ENCODE measurements at places on chromosomes 13 and 19.

DNA sequence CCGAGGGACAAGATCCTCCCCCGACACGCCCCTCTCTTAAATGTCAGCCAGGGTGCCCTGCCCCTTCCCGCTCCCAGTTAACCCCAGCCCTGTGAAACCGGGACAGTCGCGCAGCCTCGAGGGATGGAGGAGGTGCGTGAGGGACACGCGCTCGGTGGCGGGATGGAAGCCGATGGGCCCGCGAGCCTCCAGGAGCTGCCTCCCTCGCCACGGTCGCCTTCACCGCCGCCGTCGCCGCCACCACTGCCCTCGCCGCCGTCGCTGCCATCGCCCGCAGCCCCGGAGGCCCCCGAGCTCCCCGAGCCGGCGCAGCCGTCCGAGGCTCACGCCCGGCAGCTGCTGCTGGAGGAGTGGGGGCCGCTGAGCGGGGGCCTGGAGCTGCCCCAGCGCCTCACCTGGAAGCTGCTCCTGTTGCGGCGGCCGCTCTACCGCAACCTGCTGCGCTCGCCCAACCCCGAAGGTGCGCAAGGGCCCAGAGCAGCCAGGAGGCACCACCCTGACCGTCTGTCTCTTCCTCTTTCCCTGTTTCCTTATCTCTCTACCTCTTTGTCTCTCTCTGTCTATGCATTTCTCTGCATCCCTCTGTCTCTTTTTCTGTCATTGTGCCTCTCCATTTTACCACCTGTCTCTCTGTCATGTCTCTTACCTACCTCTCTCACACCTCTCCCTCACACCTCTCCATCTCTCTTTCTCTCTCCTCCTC lies at the start of gene NCCRP1:
Gene NCCRP1 (plus strand): TSS at position 105 of the 703 bp plus-strand sequence. CDS start 19 bp downstream, at position 124.
- no peak for DNase-seq

DNA sequence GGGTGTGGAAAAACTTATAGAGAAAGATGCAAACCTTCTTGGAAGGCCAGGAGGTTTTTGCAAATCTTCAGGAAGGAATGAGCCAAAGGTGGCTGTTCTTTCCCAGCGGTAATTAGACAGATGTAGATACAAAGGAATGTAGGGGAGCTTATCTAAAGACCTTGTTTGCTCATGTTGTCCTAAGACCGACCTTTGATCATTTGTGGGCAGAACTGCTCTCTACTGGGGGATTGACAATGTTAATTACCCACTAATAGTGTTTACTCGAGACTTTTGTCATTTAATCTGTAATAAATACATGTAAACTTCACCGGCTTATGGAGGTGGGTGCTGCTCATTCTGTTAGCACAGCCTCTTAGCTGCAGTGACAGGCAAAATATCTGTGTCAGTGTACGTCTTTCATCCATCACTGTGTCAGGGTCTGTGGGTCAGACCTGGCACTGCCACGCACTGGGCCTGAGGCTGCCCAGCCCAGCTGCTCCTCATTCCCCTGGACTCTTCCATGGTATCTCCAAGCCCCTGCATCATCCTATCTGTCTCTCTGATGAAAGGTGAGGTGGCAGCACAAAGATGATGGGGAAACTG lies 68.3 kb downstream of the ZNF431 start:
- no peak for DNase-seq

DNA sequence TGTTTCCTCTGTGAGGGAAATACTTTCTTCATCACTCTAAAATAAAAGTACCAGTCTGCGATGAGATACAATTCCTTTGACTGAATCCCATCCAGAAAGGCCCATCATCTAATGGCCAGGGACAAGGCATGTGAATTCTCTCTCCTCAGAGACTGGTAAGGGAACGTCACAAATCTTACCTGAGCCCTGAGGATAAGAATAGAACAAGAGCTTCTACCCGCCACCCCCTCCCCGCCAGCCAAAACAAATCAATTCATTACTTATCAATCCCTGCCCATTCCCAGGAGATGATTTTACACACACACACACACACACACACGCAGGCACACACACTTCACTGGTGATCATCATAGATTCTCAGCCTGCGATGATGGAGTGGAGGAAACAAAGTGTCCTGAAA lies 198.7 kb downstream of the DNAJC15 start:
- no peak for DNase-seq

- peak; percentile 71 for DNase-seq
Observed at GRCh38 chr13:24605923-24606372, 74.3 kb upstream of the ATP12A start.

DNA sequence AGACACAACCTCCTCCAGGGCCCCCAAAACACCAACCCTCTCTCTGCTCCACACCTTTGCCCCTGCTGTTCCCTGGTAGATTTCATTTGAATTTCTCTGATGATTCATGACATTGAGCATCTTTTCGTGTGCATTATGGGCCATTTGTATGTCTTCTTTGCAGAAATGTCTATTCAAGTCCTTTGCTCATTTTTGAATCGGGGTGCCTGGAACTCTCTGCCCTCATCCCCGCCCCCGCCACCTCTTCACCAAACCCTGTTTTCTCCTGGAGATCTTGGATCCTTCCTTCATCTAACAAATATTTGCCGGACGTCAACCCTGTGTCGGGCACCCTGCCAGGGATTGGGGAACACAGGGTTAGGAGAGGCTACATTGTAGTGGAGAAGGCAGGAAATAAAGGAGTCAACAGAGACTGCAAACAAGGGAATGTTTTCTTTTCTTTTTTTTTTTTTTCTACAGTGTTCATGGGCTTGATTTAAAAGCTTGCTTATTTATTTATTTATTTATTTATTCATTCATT lies 25.5 kb upstream of the SLC1A5 start:
- DNase-seq, result peak; percentile 14

DNA sequence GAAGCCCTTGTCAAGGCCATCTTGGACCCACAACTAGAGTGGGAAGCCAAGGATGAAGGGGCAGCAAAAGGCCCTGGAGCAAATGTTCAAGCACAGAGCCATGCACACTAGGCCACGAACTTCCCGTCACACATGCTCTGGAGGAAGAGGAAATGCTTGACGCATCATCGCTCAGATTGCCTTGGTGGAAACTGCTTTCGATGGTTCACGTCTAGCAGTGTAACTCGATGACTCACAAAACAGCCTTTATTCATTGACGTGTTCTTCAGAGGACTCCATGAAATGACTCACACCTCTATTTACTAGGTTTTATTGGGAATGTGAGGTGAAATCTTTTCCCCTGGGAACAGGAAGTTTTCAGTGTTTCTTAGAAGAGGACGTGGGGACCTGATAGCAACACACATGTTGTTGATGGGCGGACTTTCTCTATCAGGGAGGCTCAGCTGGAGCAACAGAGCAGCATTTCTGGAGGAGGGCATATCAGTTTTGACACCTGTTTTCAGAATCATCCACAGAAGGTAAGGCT lies 79.8 kb upstream of the FLT1 start:
- peak; percentile 97 for DNase-seq

DNA sequence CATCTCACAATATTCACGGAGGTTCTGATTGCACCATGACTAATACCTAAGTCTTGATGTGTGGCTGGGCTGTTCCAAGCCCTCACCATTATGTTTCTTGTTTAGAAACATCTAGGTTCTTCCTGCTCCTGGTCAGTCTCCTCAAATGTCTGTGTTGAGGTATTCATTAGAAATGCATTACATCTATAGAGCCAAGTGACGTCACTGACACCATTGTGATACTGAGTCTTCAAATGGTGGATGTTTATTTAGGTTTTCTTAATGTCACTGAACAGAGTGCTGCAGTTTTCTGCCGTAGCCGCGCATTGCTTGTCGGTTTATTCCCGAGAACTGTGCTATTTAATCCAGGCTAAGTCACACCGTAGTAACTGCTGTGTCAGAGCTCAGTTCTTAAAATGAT lies 142.4 kb upstream of the SPACA7 start:
- DNase-seq, result no peak

DNA sequence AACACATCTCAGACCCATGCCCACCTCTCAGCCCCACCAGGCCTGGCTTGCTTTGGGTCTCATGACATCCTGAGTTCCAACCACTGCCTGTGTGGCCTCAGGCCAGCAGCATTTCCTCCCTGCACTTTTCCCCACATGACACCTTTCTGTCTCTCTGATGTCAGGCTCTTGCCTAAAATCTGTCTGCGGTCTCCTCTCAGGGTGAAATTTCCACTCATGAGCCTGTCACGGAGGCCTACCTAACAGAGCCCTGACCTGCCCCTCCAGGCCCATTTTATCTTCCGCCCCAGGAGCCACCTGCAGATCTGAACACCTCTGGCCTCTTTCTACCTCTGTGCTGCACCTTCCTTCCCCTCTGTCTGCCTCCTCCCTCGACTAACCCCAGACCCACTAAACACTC lies 93.5 kb downstream of the ZDHHC20 start:
- no peak for DNase-seq

DNA sequence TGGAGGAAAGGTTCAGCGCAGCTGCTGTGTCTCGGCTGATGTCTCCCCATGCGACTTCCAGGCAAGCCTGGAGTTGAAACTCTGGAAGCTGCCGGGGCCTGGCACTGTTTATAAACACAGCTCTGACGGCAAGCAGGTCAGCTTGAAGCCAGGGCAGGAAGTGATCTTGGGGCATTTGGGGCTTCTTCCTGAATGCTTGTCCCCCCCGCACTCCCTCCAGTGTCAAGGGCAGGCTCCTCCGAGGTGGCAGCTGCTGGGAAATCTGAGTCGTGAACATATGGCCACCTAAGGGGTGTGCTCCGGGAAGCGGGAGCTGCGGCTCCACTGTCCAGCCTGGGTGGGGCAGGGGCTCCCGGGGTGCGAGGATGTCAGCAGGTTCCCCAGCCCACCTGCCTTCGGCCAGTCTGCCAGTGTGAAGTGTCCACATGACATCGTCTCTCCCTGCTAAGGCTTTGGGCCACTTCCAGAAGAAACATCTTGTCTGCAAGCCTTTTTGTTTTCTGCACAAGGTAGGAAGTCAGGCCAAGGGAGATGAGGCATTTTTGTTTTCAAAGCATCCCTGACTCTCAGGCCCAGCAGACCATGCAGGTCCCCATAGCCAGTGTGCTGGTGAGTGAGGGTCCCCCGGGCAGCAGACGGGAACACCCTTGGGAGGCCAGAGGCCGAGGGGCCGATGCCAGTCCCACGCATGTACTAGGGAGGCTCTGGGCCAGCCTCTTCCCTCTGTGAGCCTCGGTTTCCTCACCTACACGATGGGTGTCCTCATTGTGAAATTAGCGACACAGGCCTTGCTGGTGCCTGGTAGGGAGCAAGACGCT lies 2.7 kb downstream of the PIAS4 start:
- DNase-seq, result no peak

GRCh38 chr13:65090186-65090585 lies 2139.9 kb downstream of the PCDH9 start:
- no peak for DNase-seq

DNA sequence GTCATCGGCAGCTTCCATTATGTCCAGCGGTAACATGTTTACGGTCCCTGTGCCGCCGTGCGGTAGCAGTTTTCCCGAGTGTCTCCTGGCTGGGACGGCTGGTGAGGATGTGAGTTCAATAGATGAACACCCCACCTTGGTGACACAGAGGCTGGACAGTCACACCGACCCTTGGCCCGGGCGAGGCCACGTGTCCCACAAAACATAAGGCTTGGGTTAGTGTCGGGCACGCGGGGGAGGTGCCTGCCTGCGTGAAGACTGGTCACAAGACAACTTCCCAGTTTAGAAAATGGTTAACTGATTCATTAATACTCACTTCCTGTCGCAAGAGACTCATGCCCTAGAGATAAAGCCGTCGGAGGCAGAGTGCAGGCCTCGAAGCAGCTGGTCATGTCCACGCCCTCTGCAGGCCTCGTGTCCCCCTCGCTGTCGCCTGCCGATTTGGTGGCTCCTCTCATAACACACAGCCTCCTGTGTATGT lies 17.2 kb downstream of the RASA3 start:
- DNase-seq, result peak; percentile 68

DNA sequence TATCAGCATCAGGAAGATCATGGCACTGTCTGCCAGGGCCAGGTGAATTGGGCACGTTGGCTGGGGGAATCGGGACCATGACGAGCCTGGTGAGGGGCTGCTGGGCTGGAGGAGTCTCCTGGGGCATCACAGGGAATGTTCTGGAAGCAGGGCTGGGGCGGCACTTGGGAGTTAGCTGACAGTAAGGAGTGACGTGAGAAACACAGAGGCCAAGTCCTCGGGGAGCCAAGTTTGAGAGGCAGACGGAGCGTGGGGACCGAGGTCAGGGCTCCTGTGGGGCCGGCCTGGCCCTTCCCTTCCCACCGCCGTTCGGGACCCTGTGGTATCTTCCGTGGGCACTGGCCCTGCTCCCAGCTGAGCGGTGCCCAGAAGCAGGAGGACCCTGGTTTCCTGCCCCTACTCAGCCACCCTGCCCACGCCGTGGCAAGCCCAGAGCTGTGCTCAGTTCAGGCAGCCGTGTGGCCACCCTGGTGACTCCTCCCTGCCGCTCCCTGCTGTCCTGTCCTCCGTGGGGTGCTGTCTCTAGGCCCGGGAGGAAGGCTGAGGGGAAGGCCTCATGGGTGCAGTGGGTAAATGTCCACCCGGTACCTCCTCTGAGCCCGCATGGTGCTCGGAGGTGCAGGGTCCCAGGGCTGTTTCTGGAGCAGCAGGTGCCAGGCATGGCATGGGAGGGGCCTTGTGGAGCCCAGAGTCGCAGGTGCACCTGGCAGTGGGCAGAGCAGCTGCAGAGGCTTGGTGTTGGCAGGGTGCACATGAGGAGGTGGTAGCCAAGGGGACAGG lies 25.2 kb downstream of the CRTC1 start:
- DNase-seq, result no peak

GRCh38 chr19:48296963-48297734 lies 27.3 kb downstream of the ZNF114 start:
- DNase-seq, result no peak

- DNase-seq, result no peak
Observed at GRCh38 chr13:20590561-20590960, 23.6 kb downstream of the IFT88 start.

DNA sequence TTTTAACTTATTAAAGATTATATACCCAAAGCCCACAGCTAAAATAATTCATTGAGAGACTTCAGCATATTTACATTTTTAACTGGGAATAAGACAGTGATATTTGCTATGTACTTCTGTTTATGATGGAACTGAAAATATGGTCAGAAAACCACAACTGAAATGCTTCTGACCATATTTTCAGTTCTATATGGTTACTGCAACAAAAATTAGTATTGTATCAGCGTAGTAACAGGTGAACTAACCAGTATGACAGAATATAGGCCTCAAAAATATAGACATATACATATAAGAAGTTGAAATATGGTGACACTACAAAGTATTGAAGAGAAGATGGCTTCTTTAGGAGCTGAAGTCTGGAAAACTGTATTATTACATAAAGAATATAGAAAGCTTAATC lies 857.4 kb downstream of the OLFM4 start:
- DNase-seq, result no peak

DNA sequence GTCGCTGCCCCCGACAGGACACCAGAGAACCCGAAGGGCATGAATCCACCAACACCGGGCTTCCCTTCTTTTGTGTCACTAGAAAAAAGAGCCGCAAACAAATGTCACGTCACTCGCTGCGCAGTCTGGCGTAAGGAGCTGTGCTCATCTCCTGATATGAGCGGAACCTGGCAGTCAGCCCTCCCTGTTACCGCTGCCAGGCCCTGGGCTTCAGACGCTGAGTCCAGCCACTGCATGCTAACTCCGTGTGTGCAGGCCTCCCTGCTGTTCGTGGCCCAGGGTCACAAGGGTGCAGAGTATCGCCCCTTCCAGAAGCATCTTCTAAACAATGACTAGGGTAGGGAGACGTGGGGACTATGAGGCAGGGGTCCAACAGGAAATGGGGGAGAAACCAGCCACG lies 71.3 kb downstream of the SLC7A1 start:
- no peak for DNase-seq

GRCh38 chr19:51000426-51000825 lies 978 bp downstream of the KLK8 start:
- DNase-seq, result no peak

- no peak for DNase-seq
Observed at GRCh38 chr13:110302997-110303396, 4.0 kb downstream of the COL4A1 start.
